ENCODE measurements at places on chromosomes 16 and 17.

DNA sequence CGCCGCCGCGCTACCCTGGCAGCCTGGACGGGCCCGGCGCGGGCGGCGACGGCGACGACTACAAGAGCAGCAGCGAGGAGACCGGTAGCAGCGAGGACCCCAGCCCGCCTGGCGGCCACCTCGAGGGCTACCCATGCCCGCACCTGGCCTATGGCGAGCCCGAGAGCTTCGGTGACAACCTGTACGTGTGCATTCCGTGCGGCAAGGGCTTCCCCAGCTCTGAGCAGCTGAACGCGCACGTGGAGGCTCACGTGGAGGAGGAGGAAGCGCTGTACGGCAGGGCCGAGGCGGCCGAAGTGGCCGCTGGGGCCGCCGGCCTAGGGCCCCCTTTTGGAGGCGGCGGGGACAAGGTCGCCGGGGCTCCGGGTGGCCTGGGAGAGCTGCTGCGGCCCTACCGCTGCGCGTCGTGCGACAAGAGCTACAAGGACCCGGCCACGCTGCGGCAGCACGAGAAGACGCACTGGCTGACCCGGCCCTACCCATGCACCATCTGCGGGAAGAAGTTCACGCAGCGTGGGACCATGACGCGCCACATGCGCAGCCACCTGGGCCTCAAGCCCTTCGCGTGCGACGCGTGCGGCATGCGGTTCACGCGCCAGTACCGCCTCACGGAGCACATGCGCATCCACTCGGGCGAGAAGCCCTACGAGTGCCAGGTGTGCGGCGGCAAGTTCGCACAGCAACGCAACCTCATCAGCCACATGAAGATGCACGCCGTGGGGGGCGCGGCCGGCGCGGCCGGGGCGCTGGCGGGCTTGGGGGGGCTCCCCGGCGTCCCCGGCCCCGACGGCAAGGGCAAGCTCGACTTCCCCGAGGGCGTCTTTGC, 3.1 kb downstream of the HIC1 start:
- DNase-seq, result no peak

GRCh38 chr16:76297941-76298340, 20.7 kb downstream of the CNTNAP4 start:
- no peak for DNase-seq

GRCh38 chr16:14013571-14014283, 57.4 kb upstream of the MRTFB start:
- DNase-seq, result no peak

GRCh38 chr16:4085405-4085970, 30.8 kb downstream of the ADCY9 start:
- DNase-seq, result no peak

GRCh38 chr17:55441544-55441943, 19.9 kb upstream of the MMD start:
- no peak for DNase-seq

GRCh38 chr17:48026502-48027321, 10.9 kb downstream of the COPZ2 start:
- peak; percentile 87 for DNase-seq

DNA sequence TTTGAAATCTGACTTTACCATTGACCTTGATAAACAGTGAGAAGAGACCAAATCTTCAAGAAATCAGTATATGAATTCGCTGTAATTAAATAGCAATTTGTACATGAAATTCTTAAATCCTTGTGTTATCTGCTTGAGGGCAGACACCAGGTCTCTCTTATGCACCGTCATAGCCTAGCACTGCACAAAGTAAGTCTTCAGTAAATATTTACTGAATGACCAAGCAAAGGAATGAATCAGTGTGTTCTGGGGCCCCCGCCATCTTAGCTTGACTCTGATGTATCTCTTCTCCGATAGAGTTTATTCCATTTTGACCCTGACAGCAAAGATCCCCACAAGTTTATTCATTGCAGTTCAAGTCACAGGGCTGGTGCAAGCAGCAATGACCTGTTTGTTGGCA, 328.0 kb downstream of the TMEM114 start:
- no peak for DNase-seq

GRCh38 chr16:10321407-10322387, 64.2 kb upstream of the ATF7IP2 start:
- DNase-seq, result no peak

GRCh38 chr16:54318941-54319340, 32.4 kb upstream of the IRX3 start:
- DNase-seq, result no peak

DNA sequence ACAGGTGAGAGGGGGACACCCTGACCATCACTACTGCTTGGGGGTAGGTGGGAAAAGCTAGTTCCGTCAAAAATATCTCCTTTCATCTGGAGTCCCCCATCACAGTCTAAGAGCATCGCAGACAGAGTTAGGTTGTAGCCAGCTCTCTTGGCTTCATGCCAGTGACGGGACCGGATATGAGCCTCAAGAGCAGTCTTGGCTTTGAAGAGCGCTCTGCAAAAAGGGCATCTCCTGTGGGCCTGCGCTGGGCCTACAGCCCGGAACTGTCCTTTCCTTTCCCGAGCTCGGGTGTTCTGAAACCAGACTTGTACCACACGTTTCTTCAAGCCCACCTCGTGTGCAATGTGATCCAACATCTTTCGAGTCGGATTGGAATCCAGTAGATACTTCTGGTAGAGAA, 253.6 kb downstream of the ZFHX3 start:
- DNase-seq, result no peak

DNA sequence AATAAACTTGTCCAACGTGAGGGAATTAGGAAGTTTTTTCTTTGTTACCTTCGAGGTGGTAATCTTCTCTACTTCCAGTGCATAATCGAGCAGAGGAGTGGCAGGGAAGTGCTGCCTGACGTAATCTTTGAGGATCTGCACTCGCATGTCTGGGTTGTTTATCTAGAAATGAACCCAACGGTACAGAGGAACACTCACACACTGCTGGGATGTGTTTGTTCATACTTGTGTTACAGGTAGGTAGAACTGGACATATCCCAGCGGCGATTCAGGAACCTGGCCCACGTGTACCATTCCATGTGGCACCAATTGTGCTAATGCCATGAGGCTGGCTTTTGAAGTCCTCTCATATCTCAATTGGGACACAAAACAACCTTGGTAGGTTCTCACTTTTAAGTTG, 4.2 kb upstream of the KLHL11 start:
- DNase-seq, result no peak

- DNase-seq, result no peak
These were observed 8.7 kb downstream of the FLOT2 start for GRCh38 chr17:28888832-28889231.

GRCh38 chr16:10876799-10877341, at the start of gene CIITA:
Gene CIITA (plus strand): TSS chr16:10877202. CDS start chr16:10877331, 129 bp downstream.
- DNase-seq, result no peak

GRCh38 chr16:73037331-73037745, 10.6 kb downstream of the ZFHX3 start:
- no peak for DNase-seq

- DNase-seq, result peak; percentile 49
These were observed 110.0 kb downstream of the N4BP1 start for GRCh38 chr16:48499923-48500381.

GRCh38 chr17:14458724-14459123, 157.8 kb downstream of the HS3ST3B1 start:
- no peak for DNase-seq

- DNase-seq, result no peak
These were observed 103.1 kb downstream of the SOX9 start for GRCh38 chr17:72223866-72224291.

- no peak for DNase-seq
These were observed 262.8 kb downstream of the ABCC12 start for GRCh38 chr16:47892999-47893398.

- no peak for DNase-seq
These were observed 54.4 kb downstream of the SF3B3 start for GRCh38 chr16:70578035-70578434.

All from SK-MEL-5 (cell line).